ENCODE measurements at places on chromosomes 12 and 14.

GRCh38 chr14:28298156-28298555 is 468.4 kb upstream of the FOXG1 start:
- no peaks in the 10 kb centered on the region for H3K36me3 ChIP-seq
- no peaks in the 10 kb centered on the region for H3K4me1 ChIP-seq
- DNase-seq = no peak
- H3K27me3 ChIP-seq = no peaks in the 10 kb centered on the region

DNA sequence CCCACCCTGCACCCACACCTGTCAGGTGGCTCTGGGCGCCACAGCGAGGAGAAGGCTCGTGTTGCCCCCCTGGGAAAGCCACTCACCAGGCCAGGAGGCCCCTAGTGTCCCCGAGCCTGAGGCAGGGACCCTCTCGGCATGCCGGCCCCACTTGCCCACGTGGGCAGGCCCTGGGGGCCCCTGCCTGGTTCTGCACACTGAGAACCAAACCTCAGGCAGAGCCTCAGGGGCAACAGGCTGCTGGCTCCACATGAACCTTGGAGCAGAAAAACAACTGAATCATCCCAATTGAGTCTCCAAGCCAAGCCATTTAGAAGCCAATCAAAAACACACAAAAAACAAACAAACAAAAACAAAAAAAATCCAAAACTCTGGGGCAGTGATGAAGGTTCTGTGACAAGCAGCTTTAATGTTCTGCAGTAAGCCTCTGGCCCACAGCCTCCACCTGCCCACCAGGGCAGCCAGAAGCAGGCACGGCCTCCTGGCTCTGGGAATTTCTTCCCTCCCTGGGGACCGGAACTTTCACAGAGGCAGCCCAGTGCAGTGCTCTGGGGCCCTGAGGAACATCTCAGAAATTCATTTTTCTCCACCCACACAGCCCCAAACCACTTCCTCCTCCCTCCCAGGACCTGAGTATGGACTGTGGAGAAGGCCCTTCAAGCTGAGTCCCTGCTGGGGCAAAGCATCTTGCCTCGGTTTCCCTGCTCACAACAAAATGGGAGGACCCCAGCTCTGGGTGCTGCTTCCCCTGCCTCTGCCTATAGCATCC is 90.2 kb downstream of the CHGA start:
- no peak overlapping the region for H3K4me3 ChIP-seq
- peaks cover 58% of the 10 kb centered on the region for H3K4me1 ChIP-seq
- no peak overlapping the region for H3K27ac ChIP-seq
- H3K27me3 ChIP-seq = no peaks in the 10 kb centered on the region
- no peak for DNase-seq

GRCh38 chr12:11954181-11954580 is 116.6 kb upstream of the BCL2L14 start:
- H3K4me1 ChIP-seq = peaks cover 7% of the 10 kb centered on the region
- no peaks in the 10 kb centered on the region for H3K27me3 ChIP-seq
- H3K27ac ChIP-seq = no peak overlapping the region
- DNase-seq = no peak

- no peak for DNase-seq
- no peaks in the 10 kb centered on the region for H3K27me3 ChIP-seq
- no peaks in the 10 kb centered on the region for H3K4me1 ChIP-seq
- H3K4me3 ChIP-seq = no peak overlapping the region
- no peaks in the 10 kb centered on the region for H3K36me3 ChIP-seq
Observed at GRCh38 chr12:50333441-50333840, 50.1 kb upstream of the LIMA1 start.

DNA sequence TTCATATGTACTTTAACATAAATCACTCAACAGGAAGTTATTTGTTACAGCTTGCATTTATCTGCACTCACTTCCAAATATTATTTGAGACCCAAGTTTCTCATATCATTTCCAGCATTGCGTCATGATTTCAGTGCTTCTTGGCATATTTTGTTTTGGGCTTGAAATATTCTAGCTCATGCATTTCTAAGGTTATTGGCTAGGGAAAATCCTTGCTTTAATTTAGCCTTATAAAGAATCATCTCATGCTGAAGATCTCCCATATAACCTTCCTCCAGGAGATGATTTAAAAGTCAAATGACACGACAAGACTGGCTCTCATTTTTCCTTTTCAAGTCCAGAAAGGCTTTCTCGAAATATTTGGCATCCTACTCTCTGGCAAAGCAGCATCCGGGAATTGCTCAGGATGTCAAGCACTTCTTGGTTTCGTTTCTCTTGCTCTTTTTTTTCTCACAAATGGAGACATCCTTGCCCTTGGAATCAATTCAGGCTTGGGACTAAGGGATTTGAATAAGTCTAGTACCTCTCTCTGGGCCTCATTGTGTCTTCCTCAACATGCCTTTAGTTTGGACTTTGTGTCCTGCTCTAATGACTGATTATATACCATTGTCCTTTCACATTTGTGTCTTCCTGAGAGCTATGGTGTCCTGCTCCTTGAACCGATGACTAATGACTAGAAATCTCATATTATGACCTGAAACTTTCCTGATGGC is 295.0 kb downstream of the RMST start:
- no peaks in the 10 kb centered on the region for H3K27me3 ChIP-seq
- no peak overlapping the region for H3K4me3 ChIP-seq
- DNase-seq = no peak
- H3K36me3 ChIP-seq = no peaks in the 10 kb centered on the region
- H3K4me1 ChIP-seq = no peaks in the 10 kb centered on the region

DNA sequence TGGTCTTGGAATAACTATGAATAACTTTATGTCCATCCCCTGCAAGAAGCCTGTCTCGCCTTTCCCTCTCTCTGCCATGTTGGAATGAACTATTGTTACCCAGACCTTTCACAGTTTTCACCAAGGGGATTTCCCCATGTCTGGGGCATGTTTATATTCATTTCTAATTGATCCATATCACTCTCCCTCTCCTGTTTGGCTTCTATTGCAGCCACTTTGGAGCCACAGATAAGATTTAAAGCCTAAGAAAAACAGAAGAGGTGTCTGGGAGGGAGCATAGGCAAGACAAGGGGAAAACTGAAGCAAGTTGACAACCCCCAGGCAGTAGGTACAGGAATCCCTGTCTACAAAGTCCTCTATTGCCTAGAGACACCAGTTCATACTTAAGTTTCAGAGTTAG is 41.0 kb upstream of the FOXJ2 start:
- H3K27ac ChIP-seq = no peak overlapping the region
- H3K36me3 ChIP-seq = no peaks in the 10 kb centered on the region
- no peaks in the 10 kb centered on the region for H3K4me1 ChIP-seq
- DNase-seq = no peak
- no peak overlapping the region for H3K4me3 ChIP-seq
- H3K27me3 ChIP-seq = no peaks in the 10 kb centered on the region

- no peaks in the 10 kb centered on the region for H3K4me1 ChIP-seq
- no peaks in the 10 kb centered on the region for H3K36me3 ChIP-seq
- no peak overlapping the region for H3K4me3 ChIP-seq
- no peaks in the 10 kb centered on the region for H3K27me3 ChIP-seq
Observed at GRCh38 chr12:89999699-90000505, 291.3 kb upstream of the ATP2B1 start.
